ENCODE measurements at places on chromosomes 13 and 19.

DNA sequence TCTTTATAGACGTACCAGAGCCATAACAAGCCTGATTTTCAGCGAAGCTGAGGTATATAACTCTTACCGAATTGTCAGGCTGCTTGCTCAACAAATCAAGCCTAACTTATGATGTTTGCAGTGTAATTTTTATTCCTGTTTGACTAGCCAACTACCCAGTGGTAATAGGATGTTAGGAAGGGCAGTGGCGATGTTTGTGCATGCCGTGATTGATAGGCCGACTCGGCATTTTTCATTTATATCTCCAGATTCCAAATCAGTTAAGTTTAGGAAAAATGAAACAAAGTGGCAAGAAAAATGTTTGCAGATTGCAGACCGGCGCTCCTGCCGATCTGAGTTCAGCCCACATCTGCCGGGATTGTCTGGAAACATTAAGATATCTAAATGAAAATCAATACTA is 401.6 kb upstream of the ZNF507 start:
- DNase-seq, result no peak

- no peak for DNase-seq
Measured at GRCh38 chr19:55113570-55114039, 3.8 kb downstream of the PPP1R12C start.

DNA sequence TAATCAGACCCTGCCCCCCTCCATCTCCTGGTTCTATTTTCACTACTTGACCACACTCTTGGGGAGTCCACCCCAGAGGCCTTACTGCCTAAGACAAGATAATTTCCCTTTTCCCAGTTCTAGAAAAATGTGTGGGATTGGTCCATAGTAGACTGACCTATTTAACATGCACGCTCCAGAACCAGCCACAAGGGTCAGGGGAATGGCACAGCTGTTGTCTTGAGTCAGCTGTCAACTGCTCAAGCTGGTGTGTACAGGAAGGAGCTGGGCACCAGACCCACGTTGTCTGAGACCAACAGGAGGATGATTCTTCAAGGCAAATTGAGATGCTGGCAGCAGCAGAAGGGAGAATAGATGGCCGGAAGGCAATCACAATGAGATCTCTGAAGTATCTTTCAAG is 280.5 kb downstream of the UQCRFS1 start:
- DNase-seq, result no peak

GRCh38 chr13:65940720-65941119 is 1289.4 kb downstream of the PCDH9 start:
- no peak for DNase-seq

DNA sequence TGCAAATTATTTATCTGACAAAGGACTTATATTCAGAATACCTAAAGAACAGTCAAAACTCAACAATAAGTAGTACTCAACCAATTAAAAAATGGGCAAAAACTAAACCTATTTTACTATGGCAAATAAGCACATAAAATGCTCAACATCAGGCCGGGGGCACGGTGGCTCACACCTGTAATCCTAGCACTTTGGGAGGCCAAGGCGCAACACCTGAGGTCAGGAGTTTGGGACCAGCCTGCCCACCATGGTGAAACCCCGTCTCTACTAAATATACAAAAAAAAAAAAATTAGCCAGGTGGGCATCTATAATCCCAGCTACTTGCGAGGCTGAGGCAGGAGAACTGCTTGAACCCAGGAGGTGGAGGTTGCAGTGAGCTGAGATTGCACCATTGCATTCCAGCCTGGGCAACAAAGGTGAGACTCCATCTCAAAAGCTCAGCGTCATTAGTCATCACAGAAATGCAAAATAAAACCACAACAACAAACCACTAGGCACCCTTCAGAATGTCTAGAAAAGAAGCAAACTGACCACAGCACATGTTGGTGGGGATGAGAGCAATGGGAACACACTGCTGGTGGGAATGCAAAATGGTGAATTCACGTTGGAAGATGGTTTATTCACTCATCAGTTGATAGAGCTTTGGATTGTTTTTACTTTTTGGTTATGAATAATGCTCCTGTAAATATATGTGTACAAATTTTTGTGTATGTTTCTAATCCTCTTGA is 180.6 kb upstream of the SOX1 start:
- no peak for DNase-seq

DNA sequence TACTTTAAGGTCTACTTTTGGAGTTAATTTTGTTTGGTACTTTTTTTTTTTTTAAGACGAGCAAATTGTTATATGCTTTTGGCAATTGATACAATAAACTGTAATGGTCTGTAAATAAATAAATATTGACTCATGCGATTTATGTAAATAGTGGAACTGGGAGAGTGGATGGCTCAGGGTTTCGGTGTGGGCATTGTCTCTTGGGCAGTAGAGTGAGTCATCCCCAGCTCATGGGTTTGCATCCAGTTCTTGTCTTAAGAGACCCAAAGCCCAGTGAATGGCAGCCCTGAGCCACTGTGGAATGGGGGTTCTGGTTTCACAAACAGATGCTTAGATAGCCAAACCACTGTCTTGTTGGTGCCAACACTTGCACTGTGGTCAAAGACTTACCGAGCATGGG is 33.0 kb downstream of the FGF9 start:
- no peak for DNase-seq

- DNase-seq, result no peak
Measured at GRCh38 chr19:4115050-4115817, 8.7 kb downstream of the MAP2K2 start.

GRCh38 chr13:36857253-36857652 is 38.2 kb downstream of the RFXAP start:
- DNase-seq, result no peak

GRCh38 chr19:42553292-42554045 is 25.2 kb upstream of the CEACAM1 start:
- no peak for DNase-seq

DNA sequence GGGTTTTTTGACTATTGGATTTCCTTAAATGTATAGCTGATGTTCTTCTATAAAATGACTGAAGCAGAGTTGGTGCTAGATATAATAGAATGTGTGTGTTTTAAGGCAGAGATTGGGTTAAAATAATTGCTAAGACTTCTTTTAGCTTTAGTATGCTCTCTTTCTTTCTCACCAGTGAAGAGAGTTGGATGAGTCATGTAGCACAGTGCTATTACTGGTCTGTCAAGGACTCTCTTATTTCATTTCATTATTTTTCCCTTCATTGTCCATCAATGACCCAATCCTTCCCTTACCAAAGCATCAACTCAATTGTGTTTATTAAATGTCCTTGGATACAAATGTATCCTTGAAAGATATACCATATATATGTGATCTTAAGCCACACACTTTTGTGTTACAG is 268.9 kb downstream of the IRS2 start:
- DNase-seq, result no peak

DNA sequence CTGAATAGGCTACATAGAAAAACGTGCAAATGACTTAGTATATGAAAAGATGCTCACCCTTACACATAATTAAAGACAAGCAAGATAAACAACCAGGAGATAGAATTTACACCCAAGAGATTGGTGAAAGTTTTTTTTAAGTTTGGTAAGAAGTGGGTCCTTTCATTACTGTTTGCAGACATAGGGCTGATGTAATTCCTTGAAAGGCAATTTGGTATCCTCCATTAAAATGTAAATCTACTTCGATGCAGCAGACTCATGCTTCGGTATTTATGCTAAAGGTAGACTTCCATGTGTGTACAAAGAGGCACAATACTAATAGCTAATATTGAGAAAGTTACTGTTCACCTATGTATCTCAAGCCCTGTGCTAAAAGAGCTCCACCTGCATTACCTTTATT is 33.5 kb downstream of the CNMD start:
- DNase-seq, result no peak

DNA sequence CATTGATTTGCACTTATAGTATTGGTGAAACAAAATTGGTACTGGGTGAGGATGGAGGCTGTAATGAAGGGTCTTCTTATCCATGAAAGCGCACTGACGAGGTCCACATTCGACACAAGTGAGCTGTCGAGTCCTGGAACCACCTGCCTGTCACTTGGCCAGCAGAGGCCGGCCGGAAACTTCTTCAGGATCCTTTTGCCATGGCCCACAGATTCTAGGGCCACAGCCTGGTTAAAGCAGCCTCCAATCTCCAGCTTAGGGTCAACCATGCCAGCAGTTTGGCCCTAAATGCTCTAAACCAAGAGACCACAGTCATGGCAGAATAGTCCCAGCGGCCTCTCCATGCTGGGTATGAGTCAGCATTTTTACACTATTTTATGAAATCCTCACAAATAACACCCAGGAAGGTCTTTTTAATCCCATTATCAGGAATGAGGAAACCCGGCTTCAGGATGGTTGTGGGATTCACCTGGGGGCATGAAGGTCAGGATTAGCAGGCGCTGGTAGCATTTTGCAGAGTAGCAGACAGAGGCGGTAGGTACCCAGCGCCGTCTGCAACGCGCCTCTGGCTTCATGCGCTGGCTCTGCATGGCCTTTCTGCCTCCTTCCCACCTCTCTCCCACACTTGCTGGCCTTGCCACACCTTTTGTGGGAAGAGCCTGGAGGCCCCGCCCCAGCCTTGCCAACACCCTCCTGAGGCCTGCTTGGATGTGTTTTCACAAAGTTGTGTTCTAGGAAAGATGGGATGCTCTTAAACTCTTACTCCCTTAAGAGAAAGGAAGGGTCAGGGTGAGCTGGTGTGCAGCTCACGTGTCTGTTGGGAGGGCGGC is 15.2 kb downstream of the GAS6 start:
- DNase-seq, result no peak

DNA sequence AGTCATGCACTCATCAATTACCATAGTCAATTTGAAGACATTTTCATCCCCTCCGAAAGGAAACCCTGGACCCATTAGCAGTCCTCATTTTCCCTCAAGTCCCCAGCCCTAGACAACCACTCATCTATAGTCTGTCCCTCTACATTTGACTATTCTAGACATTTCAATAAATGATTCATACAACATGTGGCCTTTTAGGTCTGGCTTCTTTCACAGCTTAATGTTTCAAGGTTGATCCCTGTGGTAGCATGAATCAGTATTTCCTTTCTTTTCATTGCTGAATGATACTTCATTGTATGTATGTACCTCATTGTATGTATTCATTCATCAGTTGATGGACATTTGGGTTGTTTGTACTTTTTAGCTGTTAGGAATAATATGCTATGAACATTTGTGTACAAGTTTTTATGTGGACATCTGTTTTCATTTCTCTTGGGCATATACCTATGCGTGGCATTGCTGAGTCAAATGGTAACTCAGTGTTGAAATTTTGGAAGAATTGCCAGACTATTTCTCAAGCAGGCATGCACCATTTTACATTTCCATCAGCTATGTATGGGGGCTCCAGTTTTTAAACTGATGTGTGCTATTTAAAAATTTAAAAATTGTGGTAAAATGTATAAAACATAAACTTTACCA is 18.4 kb downstream of the SPATA13 start:
- no peak for DNase-seq

DNA sequence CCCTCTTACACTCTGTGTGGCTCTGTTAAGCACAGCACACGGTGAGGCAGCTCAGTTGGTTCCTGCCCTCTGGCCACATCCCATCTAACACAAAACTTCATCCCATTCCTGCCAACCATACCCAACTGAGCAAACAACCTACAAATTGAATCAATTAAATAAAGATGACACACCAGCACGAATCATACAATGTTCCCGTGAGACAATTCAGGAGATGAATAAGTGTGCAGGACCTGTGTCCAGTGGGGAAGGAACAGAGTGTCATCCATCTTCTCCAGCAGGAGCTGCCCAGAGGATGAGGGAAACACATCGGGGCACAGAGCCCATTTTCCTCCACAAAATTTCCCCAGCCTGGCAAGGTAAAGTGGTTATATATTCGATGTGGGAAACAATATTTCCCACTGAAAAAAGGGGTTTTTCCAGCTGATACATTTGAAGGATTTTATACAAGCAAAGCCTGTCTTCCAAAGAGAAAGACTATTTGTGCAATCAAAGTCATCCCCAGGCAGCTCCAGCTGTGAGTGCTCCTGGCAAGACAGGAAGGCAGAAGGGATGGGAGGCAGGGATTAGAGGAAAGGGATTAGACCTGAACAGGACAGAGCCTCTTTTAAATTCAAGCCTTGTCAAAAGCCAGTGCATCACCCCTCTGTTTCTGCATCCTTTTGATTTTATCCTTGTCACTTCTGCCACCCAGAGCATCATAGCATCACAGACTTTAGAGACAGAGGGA is 240.2 kb downstream of the LHFPL6 start:
- no peak for DNase-seq

DNA sequence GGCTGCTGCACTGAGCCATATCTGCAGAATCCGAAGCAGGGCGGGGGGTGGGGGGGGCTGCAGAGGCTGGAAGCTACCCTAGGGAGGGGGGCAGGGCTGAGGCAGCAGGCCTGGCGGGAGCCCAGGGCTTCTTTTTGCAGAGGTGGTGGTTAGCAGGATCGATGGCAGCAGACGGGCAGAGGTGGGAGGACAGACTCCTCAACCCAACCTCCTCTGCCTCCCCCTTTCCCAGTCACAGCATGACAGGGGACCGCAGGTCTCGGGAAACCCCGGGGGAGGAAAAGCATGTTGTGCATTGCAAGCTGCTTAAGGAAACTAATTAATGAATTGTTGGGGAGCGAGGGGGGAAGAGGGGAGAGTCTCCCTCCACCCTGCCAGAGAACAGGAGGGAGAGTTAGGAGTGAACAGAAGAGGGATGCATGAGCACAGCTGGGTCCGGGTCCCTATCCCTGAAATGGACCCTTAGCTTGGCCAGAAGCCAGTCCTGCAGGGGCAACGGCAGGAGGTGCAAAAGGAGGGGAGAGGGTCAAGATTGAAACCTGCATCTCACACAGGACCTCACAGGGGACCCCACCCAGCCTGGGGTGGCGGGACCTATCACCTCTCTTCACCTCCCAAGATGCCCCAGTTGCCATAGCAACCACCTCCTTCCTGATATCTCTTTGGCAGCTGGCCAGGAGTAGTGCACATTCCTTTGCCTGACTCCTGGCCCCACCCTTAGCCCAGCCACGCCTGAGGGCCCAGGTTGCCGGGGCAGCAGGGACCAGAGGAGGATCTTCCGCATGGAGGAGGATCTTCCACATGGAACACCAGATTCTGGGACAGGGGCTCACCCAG is 1.8 kb downstream of the FXYD7 start:
- DNase-seq, result no peak

- DNase-seq, result no peak
Measured at GRCh38 chr13:23678795-23679194, 108.6 kb downstream of the TNFRSF19 start.

GRCh38 chr19:34540811-34541557 is 59.4 kb downstream of the WTIP start:
- DNase-seq, result no peak

- DNase-seq, result no peak
Measured at GRCh38 chr19:4916292-4917082, 7.2 kb downstream of the UHRF1 start.

- no peak for DNase-seq
Measured at GRCh38 chr13:112904436-112904960, 64.5 kb upstream of the MCF2L start.

GRCh38 chr19:3725121-3725520 is 16.9 kb downstream of the TJP3 start:
- DNase-seq, result no peak

Measured in NCI-H510A (cell line).